ENCODE measurements at places on chromosomes 7 and 10.

DNA sequence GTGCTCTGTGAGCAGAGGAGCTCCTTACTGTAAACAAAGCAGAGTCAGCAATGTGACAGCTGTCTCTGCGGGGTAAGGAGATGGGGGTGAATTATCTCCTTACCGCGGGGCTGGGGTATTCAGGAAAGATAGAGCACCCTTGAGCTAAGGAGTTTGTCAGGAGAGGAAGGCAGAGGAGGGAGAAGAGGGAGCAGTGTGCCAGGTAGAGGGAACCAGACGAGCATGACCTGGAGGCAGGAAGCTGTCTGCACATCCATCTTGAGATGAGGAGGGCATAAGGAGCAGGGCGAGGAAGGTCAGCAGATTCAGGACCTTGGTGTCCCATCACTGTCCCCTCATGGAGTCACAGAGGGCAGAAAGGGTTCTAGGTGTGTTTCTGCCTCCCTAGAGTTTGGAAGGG is 32.5 kb upstream of the GPR26 start:
- DNase-seq, result no peak

- DNase-seq, result no peak
These were observed 59.7 kb downstream of the CPEB3 start for GRCh38 chr10:92231196-92231595.

DNA sequence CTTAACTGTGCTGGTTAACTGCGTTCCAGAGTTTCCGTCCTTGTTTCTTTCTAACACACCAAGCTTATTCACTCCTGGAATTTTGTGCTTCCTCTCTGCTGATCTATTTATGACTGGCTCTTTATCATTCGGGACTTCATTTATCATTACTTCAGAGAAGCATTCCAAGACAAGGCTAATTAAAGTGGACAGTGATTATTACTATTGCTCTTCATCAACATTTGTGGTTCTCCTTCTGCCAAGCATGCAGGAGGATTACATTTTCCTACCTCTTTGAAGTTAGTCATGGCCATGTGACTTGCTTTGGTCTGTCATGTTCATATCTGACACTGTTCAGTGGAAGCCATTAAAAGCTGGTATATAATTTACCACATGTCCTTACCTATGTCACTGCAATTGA is 172.4 kb upstream of the AGR3 start:
- DNase-seq, result no peak

DNA sequence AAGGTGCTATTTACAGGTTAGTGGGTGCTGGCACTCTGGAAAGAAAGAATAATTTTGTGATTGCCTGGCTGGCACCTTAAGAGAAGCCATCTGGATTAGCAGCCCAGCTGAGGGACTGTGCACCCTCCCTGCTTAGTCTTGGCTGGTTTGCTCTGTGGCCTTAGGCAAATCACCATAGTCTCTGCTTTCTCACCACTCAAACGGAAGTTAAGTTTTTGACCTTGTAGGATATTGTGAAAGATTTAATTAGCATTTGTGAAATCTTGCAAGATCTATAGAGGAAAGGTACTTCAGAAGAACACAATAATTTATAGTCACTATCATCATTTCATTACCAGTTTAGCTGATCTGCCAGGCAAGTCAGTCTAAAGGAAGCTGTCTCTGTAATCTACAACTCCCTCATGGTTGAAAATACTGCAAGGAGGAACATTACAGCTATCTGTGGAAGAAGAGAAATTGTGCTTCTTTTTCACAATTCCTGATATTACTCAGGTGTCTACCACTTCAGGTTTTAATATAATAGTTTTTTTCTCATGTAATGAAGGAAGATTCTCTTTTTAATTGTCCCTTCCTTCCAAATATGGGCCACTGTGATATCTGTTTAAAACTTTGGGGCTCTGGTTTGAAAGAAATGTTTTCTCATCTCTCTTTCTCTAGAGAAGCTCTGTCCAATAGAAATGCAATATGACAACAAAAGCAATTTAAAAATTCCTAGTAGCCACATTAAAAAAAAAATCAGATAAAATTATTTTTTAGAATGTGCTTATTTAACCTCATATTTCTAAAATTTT is 219.6 kb downstream of the PTEN start:
- no peak for DNase-seq

DNA sequence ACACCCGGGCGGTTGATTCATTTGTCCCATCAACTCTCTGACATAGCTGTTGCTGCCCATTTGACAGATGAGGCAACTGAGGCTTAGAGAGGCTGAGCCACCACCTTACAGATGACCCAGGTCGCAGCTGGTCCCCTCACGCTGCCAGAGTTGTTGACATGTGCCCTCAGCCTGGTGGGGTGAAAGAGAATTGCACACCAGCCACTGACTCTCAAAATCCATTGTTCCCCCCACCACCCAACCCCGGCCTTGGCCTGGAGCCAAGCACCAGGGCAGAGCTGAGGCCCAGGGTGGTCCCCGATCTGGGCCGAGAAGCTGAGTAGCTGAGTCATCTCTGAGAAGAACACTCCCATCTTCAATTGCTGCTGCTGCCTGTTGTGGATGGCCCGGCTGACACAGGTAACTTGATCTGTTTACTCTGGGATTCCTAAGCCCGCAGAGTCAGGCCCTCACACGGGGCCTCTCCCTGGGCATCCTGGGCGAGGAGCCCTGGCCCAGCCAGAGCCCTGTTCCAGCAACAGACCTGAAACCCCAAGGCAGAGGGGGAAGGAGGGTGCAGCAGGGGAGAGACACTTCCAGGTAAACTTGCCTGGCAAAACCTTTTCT is 27.5 kb downstream of the PVRIG start:
- DNase-seq, result no peak

DNA sequence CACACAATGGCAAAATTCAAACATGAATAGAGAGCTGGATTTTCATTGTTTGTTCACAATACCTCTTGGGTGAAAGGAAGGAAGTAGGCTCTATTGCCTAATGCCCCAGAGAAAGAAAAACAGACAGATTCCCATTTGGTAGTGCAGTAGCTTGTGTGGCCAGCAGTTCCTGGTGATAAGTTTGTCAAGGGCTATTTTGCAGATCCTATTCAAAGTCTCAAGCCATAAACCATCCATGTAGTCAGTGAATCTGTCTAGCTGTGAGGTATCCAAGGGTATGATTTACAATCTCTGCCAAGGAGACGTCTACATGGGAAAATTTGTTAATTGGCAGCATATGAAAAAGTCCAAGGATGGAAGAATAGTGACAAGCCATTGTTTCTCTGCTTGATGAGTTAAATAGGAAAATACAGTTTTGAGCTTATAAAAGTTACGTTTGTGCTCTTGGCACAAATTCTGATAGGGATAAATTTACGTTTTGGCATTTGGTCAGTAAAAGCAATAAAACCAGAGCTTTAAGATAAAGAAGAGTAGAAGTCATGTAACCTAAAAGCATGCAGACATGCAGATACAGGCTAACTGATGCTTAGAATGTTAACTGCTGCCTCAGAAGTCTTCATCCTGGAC is 269.1 kb downstream of the GATA3 start:
- DNase-seq, result no peak

GRCh38 chr7:18577096-18577771 is 81.7 kb downstream of the HDAC9 start:
- DNase-seq, result no peak

DNA sequence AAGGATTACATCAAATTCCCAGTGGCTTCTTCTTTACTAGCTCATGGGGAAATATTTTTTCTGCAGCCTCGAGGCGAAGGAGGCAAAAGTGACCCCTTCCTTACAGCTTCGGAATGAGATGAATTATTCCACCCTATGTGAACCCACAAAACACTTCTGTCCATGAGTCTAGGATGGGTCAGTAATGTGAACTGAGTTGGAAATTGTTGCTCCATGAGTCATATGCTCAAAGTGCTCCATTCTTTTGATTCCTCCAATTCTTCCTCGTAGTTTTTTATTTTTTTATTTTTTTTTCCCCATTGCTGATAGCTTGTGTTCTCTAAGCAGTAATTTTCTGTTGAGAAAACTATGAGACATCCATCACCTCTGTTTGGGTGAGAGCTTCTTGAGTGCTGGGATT is 31.7 kb upstream of the FAM204A start:
- DNase-seq, result peak; percentile 90

GRCh38 chr10:69104994-69105790 is 17.3 kb downstream of the SRGN start:
- DNase-seq, result no peak

DNA sequence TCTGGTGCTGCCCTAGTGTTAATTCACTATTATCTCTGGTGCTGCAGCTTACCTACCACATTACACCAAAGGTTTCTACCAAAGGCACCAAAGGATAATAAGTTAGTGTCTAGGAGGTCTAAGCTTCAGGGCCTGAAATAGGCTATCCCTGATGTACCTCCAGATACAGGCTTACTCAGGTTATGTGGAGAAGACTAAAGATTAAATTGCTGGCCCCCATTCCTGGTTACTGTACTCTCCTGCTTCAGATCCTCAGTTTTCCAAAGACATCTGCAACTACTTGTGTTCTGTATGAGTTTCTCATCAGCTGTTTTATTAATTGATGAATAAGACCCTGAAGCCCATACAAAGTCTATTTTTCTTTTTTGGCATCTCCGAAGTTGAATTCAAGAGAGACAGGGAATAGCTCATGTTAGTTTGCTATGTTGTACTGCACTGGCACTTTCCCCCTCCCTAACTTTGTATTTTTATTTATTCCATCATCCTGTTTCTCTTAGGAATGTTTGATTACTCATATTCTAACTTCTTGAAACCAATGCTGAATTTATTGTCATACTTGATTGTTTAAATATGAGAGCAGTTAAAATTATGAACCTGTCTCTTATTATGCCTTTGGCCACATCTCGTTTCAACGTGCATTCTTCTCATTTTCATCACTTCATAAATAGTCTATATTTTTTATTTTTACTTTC is 85.9 kb downstream of the PON1 start:
- no peak for DNase-seq

DNA sequence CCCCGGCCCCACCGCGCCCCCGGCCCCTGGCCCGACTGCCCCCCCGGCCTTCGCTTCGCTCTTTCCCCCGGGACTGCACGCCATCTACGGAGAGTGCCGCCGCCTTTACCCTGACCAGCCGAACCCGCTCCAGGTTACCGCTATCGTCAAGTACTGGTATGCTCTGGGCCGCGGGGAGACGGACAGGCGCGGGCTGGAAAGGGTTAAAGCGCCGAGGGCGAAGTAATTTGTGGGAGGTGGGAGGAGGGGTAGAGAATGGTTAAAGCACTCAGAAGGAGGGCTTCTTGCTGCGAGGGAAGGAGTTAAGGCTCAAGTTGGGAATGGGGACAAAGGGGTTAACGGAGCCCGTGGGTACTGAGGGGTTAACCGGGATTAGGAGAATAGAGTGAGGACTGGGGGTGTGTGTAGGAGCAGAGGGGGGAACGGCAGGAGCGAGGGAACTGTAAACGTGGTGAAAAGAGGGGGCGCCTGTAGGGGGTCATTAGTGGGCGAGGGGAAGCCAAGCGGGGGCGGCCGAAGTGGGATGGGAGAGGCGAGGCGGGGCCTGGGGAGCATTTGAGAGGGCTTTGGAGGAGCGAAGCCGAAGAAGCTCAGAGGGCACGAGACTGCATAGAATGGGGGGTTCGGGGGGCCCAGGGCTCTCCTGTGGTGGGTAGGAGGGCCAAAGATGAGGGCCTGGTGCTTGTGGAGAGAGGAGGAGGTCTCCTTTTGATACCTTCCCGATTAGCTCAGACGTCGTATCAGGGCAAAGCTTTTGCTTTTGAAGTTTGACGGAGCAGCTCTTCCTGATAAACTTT is 605 bp downstream of the SUFU start:
- DNase-seq, result no peak

DNA sequence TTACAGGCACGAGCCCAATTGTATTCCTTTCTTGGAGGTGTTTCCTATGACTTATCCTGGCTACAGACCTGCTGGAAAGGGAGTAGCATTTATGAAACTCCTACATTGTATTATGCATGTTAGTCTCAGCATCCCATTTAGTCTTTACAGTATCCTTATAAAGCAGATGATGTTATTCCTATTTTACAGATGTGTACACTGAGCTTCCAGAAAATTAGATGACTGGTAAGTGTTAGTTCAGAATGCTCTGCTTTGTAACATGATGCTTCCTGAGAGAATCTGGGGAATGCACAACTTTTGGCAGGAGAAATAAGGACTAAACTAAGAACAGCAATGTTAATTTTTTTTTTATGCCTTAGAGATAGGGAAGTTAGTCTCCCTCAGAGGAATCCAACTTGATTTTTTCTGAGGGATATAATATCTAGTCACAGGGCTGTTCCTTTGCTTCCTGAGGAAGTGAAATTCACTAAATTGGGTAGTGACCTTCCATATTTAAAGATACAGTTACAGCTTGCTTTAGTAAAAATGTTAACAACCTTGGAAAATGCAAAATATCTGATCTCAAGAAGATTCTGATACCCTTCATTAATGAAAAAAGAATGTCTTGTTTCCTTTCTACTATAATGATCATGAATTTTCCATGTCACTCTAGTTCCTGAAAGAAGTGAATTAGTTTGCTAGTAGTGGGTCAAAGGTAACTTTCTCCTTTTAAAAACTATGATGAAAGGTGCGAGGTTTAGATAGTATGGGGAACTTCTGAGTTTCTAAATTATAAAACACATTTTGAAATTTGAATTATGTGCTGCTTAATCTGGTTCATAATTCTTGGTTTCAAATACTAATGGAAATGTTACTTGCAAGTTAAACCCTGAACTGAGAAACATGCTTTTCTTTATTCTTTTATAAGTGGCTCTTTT is 194.0 kb upstream of the PRPS1L1 start:
- peak; percentile 4 for DNase-seq

DNA sequence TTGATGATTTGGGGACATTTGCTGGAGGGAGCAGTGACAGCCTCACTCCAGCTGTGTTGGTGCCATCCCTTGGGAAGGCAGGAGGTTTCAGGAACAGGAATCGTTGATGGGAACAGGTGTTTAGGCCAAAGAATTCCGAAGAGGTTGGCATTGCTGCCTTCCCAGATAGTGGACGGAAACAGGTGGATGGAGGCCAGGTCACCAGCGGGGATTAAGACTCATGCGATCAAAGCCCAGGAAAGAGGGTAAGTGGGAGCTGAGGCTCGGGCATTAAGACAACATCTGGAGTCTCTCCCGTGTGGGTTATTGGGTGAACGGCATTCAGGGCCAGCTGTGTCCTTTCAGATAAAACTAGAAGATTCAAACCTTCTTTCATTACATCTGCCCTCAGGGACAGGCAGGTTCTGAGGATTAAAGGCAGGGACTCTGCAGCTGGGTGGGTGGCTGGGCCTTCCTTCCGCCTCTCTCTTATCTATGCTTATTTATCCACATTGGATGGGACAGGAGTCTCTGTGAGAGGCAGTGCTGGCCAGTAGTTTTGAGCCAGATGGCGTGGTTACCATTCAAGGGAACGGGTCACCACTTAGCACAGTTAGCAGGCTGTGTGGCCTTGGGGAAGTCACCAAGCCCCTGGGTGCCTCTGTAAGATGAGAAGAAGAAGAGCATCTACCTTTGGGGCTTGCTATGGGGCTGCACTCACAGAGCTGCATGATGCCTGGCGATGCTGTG is 67.6 kb downstream of the INSIG1 start:
- no peak for DNase-seq

GRCh38 chr7:29063872-29064271 is 82.5 kb downstream of the CPVL start:
- DNase-seq, result no peak

- no peak for DNase-seq
These were observed 145.1 kb downstream of the GRM8 start for GRCh38 chr7:127107601-127108007.

Data from BJ (cell line).